ENCODE measurements at places on chromosomes 13 and 19.

- DNase-seq: peak; percentile 63
Observed at GRCh38 chr19:50461066-50461875, 15.0 kb upstream of the EMC10 start.

GRCh38 chr19:34126966-34127365 lies 45.3 kb upstream of the LSM14A start:
- DNase-seq: no peak

DNA sequence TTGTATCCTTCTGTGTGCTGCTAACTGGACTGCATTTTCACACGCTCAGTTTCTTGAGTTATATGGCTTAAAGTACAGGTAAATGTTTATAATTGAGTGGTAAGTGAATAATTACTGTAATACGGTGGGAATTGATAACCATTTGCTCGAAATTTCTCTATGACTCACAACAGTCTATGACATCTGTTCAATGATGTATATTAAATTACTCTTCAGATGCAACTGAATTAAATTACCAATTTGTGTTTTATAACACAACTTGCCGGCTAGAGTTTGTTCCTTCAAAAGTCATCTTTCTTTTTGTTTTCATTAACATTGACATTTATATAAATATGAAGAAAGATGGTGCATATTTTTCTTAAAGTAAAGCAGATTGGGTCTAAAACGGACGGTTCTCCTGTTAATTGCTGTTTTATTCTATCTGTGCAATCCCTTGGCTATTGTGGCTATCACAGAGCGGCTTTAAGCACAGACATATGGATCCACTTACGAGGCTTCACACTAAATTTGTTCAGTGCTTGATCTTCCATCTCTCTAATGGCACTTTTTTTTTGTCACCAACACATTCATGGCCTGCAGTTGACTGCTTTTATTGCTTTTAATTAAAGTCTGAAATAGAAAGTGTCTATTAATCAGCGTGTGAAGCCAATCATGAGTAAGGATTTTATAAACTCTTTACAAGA lies 1291.6 kb upstream of the SLC10A2 start:
- DNase-seq: no peak

DNA sequence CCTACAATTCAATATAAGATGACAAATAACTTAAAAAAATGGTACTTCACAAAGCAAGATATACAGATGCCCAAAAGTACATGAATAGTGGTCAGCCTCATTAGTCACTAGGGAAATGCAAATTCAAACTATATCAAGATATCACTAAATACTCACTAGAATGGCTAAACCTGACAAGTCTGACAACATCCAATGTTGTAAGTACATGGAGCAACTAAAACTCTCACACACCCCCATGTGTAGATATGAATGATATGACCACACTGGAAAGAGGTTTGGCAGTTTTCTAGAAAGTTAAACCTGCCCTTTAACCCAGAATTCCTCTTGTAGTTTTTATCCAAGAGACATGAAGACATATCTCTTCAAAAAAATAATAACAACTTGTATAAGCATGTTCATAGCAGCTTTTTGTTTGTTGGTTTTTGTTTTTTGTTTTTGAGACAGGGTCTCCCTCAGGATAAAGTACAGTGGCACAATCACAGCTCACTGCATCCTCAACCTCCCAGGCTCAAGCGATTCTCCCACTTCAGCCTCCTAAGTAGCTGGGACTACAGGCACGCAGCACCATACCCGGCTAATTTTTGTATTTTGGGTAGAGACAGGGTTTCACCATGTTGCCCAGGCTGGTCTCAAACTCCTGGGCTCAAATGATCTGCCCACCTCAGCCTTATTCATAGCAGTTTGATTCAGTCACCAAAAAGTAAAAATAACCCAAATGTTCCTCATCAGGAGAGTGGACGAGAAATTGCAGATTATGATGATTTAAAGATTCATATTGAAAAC lies 55.1 kb downstream of the RFX2 start:
- peak; percentile 33 for DNase-seq

DNA sequence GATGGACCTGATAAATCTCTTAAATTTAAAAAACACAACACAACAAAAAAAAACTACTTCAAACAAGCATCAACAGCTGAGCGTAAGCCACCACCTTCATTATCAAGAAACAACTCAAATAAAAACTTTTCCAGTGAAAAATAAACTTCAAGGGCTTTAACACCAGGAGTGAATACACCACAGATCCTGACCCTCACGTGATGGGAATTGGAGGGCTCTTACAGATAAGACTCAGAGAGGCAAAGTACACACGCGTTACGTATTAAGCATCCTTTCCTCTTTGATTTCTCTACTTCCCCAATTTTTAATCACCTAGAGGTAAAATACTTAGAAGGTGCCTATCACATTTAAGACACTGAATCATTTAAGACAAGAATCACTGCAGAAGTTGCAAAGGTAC lies 573 bp upstream of the STARD13 start:
- DNase-seq: no peak

DNA sequence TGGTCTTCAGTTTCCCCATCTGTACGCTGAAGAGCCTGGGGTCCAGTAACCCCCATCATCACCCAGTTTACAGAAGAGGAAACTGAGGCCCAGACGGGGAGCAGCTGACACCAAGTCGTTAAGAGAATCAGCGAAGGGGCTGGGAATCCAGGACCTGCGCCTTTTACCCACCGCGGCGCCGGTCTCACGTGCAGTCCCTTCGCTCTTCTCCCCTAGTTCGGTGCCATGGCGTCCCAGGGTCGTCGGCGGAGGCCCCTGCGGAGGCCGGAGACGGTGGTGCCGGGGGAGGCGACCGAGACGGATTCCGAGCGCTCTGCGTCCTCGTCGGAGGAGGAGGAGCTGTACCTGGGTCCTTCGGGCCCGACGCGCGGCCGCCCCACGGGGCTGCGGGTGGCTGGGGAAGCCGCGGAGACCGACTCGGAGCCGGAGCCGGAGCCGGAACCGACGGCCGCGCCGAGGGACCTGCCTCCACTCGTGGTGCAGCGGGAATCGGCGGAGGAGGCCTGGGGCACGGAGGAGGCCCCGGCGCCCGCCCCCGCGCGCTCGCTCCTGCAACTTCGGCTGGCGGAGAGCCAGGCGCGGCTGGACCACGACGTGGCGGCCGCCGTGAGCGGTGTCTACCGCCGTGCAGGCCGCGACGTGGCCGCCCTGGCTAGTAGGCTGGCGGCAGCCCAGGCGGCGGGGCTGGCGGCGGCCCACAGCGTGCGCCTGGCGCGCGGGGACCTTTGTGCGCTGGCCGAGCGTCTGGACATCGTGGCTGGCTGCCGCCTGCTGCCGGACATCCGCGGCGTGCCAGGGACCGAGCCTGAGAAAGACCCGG lies 698 bp downstream of the BLOC1S3 start:
- peak; percentile 49 for DNase-seq

GRCh38 chr19:42658076-42658475 lies 63.4 kb upstream of the CEACAM8 start:
- DNase-seq: no peak

GRCh38 chr13:107928762-107929161 lies 286.6 kb downstream of the LIG4 start:
- DNase-seq: no peak

DNA sequence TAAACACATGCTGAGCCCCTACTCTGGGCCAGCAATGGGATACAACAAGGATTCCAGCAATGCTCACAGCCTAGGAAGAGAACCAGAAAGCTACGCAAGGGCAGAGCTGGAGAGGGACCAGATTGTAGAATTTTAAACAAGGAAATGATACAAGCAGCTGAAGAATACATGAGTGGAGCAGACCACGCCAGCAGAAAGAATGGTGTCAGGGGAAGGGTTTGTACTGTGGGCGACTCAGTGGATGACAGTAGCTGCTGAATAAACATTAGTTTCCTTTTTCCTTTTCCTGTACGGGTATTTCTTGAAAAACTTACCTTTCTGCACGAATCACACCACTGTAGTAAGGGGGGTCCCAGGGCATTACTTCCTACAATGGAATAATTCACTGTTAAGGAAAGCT lies 30.7 kb downstream of the MIPEP start:
- no peak for DNase-seq

GRCh38 chr19:46718157-46718933 lies 1.4 kb upstream of the PRKD2 start:
- DNase-seq: peak; percentile 51

DNA sequence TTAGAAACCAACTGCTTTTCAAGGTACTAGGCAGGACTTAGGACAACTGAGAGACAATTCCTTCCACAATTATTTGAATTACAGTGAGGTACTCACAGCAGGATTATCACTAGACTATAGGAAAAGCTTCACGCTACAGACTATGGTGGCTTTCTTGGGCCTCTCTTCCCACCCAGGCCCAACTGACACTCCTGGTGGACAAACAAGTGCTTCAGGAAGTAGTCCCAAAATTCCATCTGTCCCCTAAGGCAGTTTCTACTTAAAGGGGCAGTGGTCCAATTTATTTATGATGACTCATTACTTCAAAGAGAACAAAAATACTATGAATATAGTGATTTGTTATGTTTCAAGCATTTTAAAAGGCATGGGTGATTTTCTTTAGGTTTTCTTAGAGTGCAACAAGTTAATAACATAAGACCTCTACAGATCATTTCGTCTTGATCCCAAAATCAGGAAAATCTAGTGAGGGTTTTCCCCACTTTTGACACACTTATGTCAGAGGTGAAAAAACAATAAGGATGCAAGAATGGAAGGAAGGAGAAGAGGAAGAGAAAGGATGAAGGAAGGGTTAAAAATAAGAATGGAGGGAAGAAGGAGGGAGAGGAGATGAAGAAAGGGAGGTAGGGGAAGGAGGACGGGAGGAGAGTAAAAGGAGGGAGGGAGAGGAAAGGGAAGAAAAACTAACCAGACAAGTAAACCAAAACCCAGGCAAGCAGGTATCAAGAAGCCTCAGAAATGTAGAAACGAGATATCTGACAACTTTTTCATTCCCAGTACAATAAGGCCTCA lies 100.7 kb downstream of the SERP2 start:
- no peak for DNase-seq

GRCh38 chr13:54194233-54195024 lies 1165.8 kb downstream of the OLFM4 start:
- no peak for DNase-seq

DNA sequence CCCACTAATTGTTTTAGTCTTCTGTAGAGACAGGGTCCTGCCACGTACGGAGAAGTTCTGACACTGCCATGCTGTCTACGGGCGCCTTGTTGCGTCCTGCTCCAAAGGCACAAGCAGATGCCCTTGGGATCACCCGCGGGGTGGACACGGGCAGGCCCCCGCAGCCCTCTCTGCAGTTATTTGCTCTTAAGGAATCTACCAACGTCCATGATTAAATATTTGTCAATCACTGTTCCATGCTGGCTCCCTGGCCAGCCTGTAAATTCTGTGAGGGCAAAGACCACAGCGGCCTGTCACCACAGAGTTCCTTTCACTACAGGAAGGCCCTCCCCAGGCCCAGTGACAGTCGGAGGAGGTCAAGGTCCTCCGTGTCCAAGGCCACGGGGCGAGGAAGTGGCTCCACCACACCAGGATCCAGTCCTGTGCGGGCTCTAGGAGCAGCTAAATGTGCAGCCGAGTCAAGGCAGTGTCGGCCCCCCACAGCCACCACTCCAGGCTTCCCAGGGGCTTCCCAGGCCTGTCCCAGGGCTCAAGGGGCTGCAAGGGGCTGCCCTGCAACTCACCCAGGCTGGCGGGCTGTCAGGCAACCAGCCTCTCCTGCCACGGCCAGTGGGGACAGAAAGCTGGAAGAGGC lies 2.1 kb downstream of the RNF126 start:
- no peak for DNase-seq

GRCh38 chr13:105341256-105341655 lies 1194.2 kb downstream of the EFNB2 start:
- no peak for DNase-seq

- no peak for DNase-seq
Observed at GRCh38 chr19:9913237-9914000, 22.9 kb downstream of the OLFM2 start.

- no peak for DNase-seq
Observed at GRCh38 chr13:30157616-30157993, 149.7 kb downstream of the KATNAL1 start.

DNA sequence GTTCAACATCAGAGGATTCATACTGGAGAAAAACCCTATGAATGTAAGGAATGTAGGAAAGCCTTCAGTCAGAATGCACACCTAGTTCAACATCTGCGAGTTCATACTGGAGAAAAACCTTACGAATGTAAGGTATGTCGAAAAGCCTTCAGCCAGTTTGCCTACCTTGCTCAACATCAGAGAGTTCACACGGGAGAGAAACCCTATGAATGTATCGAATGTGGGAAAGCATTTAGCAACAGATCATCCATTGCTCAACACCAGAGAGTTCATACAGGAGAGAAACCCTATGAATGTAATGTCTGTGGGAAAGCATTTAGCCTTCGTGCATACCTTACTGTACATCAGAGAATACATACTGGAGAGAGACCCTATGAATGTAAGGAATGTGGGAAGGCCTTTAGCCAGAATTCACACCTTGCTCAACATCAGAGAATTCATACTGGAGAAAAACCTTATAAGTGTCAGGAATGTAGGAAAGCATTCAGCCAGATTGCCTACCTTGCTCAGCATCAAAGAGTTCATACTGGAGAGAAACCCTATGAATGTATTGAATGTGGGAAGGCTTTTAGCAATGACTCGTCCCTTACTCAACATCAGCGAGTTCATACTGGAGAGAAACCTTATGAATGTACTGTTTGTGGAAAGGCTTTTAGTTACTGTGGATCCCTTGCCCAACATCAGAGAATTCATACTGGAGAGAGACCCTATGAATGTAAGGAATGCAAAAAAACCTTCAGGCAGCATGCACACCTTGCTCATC lies 15.4 kb downstream of the ZNF570 start:
- no peak for DNase-seq

DNA sequence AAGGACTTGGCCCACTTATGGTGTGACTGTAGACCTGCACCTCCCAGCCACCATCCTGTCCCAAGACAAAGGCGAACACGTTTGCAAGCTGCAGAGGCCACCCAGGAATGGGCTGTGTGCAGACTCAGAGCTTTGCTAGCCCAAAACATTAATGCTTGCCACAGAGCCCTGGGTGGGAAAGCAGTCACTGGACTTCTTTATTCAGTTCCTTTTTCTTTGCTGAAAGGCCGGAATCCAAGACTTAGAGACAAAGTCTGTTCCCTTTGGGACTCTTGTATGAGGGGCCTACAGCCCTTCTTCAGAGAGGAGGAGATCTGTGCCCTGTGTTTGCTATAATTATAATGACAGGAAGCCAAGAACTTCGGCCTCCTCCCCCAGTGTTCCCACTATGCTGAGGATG lies 167.8 kb downstream of the DLEU7 start:
- peak; percentile 21 for DNase-seq

- no peak for DNase-seq
Observed at GRCh38 chr13:108987944-108988343, 358.5 kb downstream of the MYO16 start.

GRCh38 chr13:31629085-31629780 lies 110.1 kb upstream of the RXFP2 start:
- DNase-seq: peak; percentile 65
